ENCODE measurements at places on chromosomes 5 and 9. TPM values are rescaled to one million over a fixed set of nuclear protein-coding genes. Genes with fewer than 3 reads are reported as not detected.

Gene PCDHA7
- 0.19 TPM for total RNA-seq

DNA sequence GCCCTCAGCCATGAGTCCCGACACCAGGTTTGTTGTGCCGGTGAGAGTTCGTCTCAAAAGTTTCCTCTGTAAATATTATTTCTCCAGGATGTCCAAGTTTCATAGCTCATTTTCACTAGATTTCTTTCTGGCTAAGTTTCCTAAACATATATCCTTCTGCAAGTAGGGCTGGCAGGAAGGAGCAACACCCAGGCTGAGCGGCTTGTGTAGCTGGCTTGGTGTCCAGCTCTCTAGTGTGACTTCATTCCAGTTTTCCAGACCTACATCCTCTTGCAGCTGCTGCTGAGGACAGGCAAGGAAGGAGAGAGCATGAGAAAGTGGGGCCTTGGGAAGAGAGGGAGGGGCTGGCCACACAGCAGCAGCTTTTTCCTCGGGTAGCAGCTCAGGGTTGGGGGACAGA, 80.3 kb downstream of the FGF1 start:
- no peak for DNase-seq

GRCh38 chr5:91472631-91473030, 89.5 kb upstream of the ARRDC3 start:
- DNase-seq, result no peak

DNA sequence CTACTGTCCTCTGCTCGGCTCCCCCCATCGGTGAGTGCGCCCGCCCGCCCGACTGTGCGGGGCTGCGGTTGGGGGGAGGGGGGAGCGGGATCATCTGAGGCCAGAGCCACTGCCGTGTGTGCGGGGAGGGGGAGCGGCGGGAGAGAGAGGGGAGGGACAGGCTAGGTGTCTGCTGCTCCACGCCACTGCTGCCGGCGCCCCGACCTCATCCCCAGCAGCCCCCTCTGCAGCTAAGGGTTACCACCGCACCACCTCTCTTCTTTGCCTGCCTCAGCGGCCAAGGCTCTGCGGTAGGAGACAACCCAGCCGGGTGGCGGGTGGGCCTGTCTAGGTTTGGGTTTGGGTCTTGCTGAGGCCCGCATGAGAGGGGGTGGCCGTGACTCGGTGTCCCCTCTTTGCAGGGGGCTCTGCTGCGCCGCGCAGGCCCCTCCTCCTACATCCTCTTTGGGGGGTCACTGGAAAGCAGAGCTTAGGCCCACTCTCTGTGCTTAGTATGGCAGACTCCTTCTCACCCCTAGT, 670 bp upstream of the PURA start:
- no peak for DNase-seq

GRCh38 chr5:58454025-58454424, 5.9 kb downstream of the PLK2 start:
- no peak for DNase-seq

Gene CNTFR
- total RNA-seq, result not detected

GRCh38 chr5:148465381-148466235, 81.8 kb downstream of the FBXO38 start:
- no peak for DNase-seq

DNA sequence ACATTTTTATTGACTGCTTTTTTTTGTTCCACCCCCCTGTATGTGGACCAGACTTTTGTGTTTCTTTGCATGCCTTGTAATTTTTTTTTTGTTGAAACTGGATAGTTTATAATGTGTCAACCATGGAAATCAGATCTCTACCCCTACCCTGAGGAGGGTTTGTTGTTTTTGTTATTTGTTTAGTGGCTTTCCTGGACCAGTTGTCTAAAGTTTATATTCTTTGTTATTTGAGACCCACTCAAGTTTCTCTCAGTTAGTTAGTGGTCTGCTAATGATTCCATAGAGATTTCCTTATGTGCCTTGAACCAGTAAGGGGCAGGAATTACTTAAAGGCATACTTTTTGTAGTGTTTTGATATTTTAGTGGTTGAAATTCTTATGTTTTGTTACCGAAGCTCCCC, 41.1 kb downstream of the GCNT1 start:
- DNase-seq, result peak; percentile 60

DNA sequence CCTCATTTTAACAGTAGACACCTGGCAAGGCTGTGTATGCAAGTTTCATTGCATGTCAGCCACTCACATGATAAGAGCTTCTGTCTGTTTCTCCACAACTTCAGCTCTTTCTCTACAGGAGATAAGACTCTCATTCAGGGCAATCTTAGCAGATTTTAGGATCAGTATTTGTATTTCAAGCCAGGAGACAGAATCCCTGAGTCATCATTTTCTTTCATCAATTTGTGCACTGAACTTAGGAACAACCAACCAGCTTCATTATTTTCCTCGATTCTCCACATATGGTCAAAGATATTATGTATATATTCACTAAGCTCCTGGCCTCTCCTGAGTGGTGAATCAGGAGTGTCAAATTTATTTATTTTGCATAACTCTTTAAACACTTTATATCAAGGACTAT, 181.8 kb upstream of the CCNH start:
- no peak for DNase-seq

Gene GPX3
- total RNA-seq, result 7.3 TPM

- DNase-seq, result no peak
Measured at GRCh38 chr5:173281910-173282309, 46.3 kb downstream of the STC2 start.

Measured in LHCN-M2 (cell line).